ENCODE measurements at places on chromosomes 2 and 18.

DNA sequence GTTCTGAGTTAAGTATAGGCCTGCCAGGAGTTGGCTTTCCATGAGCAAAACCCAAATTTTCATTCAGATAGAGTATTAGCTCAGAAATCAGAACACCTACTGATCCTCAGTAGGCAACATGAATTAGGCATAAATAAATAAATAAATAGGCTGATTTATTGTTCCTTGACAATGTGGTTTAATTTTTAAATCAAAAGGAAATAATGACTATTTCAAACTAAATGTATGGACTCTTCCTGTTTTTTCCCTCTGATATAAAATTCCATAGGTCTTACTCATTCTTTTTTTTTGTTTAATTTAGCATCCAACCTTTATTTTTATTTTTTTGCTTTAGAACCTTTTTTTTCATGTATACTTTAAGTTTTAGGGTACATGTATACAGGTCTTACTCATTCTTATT lies 140.2 kb upstream of the ITGA6 start:
- no peak for DNase-seq

GRCh38 chr18:50973367-50974126 lies 5.7 kb downstream of the ELAC1 start:
- DNase-seq = no peak

DNA sequence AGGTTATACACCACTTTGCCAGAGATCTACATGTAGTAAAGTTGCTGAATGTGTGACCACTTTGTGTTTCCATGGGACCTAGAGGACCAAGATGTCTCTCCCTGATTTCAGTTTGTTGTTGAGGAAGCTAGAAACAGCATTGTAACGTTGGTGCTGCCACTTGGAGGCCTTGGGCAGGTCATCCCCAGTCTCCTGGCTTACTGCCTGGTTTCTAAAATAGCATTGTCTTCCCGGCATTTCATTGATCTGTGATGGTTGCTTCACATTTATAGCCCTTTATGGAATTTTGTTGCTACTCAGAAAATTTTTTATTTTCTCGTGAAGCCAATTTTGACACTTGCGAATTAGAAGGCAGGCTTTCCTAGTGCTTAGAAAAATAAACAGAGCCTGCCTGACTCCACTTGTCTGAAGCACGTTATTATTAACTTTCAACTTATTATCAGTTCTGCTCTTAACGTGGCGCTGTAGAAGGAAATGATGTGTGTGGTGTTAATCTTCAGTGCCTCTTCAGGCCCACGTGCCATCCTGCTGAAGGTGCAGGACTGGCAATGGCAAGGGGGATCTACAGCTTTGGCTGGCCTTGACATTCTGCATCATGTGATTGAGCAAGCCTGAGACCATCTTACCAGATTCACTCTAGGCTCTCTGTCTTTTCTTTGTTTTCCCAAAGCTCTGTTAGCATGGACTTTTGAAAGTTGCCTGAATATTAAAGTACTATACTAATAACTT lies 59.9 kb downstream of the INPP4A start:
- DNase-seq = no peak

DNA sequence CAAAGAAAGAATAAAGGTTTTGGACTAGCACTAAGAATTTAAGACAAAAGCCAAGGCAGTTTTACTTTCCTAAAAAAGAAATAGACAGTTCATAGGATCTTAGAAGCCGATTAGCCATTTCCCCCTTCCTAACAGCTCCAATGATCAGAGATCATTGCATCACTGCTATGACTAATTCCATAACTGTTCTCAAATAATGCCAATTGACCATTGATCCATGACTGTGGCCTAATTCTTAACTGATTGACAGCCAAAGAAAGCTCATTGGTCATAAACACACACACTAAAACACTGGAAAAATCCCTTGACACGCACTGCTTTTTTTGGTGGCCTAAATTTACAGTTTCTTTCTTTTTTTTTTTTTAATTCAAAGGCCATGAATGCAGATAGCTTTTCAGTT lies 345.0 kb upstream of the ACVR2A start:
- no peak for DNase-seq

DNA sequence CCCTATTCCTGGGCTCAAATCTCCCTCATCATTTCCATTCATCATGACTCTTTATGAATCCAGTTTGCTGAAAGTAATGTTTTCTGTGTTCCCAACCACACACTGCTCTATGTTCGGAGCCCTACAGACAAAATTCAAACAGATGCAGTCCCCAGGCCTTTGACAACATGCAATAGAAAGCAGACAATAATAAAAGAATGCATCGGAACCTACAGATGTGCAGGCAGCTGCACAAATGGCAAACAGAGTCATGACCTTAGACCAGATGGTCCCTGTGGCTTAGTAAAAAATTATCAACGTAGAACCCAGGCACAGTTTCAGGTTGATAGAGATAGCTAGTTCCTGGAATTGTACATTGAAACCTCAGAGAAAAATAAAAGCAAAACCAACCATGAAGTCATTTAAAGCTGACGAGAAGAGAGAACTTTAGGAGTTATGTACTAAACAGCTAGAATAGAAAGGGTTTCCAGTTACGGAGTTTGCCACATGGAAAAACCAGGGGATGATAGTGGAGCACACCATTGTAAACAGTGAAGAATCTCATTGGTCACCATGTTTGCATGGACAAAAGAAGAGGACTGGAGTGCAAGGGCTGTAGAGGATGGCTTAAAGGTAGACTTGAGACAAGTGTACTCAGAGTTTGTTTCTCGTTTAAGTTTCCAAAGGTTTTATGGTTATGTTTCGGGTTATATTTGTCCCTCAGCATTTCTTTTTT lies 23.2 kb upstream of the ACVR1 start:
- DNase-seq = no peak

DNA sequence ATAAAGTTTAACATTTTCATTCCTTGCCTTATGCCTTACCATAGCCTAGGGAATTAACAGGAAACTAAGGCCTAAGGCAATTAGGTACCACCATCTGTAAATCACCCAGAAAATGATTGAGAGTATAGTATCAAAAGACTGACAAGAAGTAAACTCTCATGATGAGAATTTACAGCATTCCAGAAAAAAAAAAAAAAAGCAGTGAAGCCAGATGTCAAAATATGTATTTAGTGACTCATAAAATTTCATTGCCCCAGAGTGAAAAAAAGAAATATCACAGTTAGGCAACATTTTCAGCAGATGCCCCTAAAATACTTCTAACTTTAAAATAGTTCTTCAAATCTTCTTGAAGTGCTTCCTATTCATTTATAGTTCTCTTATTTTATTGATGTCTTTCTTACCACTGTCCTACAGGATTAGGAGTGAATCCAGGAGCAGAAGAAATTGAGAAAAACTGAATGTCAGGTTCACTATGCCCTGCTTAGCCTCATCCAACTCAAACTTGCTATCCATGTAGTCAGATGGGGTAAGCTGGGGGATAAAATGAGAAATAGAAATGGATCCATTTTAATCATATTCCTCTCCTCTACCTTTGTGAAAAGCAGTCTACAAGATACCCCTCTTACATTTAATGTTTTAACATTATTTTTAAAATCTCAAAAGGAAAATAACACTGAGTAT lies 57.3 kb upstream of the TANK start:
- DNase-seq = no peak

DNA sequence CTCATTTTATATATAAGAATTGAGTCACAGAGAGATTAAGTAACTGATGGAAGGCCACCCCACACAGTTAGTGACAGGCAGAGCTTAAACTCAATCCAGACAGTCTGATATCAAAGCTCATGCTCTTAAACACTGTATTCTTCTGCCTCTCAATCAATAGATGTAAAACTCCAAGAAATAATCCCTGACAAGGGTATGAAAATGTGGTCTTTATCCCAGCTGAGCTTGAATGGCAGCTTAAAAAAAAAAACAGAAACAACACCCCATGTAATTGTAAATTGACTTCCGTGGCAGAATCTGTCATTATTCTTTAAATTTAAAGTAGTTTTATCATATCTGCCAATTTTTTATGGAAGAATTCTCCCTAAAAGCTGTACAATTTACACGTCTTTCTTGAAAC lies 60.1 kb downstream of the RAB27B start:
- no peak for DNase-seq

DNA sequence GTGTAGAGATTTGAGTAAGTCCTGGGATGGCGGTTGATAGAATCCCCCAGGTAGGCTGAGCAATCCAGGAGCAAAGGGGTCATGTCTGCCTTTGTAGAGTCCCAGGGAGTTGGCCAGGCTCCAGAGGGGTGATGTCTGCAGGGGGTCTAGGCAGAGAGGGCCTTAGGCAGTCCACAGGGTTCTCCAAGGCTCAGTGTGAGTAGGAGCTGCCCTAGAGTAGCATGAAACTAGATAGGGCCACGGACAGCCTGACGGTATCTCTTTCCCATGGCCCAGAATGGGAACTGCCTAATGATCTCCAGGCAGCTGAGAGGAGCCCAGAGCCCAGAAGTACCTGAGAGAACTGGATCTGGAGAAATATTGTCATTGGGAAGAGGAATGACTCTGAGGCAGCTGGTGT lies 9.0 kb upstream of the FAM136A start:
- DNase-seq = no peak

- peak; percentile 24 for DNase-seq
These were observed 50.3 kb upstream of the GREB1L start for GRCh38 chr18:21191596-21192307.

GRCh38 chr2:104404526-104404925 lies 449.4 kb upstream of the POU3F3 start:
- no peak for DNase-seq
